Kidney capillary endothelial cell (primary cell): ENCODE measurements at places on chromosomes 4 and X.

DNA sequence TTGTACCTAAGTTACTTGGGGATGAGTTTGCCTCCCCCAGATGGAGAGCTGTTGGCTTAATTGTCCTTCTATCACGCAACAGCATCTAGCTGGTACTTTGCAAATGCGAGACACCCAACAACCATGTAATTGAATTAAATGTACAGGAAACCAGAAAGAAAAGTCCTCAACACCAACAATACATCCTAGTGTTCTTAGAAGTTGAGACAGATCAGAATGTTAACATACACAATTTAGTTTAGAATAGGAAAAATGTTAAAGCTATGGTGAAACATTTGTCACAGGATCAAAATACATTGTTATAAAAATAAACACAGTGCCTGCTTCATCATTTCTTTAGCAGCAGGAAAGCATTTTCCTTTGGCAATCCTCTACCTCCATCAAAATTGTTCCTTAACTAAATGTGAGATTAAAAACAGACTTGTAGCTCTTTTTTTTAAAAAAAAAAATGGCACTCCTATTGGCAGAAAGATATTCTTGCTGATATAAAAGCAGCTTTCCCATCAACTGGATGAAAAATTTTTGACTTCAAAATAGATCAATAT, 163.1 kb upstream of the MID1 start:
- no peak for DNase-seq

DNA sequence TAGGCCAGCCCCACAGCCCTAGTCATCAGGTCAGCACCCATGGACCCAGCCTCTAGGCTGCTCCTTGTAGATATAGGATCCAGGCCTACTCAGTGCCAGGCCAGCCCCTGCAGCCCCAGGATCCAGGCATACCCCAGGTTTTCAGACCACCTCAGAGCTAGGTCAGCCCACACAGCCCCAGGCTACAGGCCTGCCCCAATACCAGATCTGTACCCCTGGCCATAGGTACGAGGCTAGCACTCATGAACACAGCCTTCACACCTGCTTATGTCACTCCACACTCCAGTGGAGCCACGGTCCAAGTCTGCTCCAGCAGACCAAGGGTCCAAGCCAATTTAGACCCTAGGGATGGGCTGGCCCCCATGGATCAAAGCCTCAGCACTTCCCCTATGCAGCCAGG, 191.0 kb downstream of the DLG3 start:
- no peak for DNase-seq

DNA sequence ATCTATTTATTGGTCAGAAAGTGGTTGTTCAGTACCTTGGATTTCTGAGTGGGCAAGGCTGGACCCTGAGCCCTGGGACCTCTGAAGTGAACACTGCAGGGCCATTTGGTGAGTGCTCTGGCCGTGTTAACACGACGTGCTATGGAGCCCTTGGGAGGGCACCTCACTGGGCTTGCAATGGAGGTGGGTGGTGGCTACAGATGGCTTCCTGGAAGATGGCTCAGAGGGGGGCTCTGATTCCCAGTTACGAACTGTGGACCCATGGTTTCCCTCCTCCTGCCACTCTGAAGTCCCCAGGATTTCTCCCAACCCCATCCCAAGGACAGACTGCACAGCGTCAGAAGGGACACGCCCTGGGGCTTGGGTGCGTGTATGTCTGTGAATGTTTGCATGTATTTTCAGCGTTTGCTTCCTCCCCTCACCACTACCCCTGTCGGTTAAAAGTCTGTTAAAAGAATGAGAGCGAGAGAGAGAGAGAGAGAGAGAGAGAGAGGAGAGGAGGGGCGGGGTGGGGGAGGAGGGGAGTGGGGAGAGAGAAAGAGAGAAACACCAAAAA, 3.7 kb upstream of the RHOH start:
- DNase-seq: no peak

- DNase-seq: no peak
Measured at GRCh38 chr4:16607241-16608066, 291.0 kb downstream of the LDB2 start.

DNA sequence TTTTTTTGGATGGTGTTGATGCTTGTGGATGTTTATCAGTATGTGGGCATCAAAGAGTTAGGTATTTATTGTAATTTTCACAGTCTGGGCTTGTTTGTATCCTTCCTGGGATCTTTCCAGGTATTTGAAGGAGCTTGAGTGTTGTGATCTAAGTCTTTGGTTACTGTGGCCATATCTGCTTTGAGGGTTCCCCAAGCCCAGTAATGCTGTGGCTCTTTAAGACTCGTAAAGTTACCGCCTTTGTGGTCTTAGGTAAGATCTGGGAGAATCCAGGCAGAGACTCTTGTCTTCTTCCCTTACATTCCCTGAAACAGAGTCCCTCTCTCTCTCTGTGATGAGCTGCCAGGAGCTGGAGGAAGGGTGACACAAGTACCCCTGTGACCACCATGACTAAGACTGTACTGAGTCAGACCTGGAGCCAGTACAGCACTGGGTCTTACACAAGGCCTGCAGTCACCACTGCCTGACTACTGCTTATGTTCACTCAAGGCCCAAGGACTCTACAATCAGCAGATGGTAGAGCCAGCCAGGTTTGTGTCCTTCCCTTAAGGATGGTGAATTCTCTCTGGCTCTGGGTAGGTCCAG, 62.2 kb downstream of the FMR1NB start:
- no peak for DNase-seq

DNA sequence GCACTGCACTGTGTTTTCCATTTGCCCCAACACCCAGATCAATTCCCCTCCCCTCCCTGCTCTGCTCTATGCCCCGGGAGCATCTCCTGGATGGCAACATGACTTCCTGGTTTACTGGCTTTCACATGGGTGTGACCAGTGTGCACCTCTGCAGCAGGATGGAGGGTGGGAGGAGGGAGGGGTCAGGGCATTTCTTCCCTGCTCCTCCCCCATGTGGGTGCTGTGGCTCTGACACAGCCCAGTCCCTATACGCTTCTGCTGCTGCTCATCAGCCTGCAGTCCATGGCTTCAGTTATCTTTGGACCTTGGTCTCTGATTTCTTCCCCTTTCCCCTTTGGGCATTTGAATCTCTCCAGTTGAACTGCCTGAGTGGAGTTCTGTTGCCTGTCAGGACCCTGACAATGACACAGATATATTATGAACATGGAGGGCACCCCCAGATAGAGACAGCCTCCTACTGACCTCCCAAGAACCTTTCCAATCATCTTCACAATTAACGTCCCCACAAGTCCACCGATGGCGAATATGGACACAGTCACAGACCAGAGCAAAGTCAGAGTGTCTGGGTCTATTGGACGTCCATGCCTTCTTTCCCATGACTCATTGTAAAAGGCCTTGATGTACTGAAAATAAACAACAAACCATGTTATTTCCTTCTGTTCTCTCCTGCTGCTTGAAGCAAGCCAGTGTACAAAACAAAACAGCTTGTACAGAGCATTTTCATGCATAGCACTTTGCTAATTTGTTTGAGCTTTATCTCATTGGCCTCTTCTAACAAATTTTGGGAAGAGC, 24.8 kb downstream of the SLC2A9 start:
- peak; percentile 70 for DNase-seq

DNA sequence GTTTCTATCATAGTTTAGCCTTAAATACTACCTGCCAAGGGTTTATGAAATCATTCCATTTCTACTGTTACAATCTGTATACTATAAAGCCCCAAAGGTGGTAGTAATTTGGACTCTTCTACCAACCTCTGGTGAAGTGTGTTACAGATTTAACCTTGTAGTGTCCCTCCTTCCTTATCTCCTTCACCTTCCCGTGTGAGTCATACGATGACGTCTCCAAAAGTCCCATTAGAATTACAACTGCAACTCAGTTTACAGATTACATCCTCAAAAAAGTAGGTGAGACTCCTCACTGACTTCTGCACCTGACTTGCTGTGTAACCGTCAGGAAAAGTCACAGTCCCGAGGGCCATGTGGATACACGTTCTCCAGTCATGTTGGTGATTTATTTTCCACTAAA, 219.0 kb downstream of the DCTD start:
- DNase-seq: no peak

DNA sequence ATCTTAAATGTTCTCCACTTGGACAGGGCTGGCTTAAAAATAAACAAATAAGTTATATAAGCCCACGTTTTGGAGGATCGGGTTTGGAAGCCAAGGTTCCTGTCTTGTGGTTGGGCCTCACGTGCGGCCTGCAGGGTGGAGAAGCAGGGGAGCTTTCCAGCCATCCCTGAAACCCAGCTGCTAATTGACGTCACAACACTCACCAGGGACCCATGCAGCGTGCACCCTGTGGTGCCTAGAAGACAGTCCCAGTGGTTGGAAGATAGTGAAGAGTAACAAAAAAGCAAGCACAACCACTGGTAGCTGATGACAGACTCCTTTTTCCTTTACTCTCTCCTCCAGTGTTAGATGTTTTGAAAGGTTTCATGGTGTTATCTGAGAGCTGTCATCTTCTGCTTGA, 142.0 kb upstream of the RBPJ start:
- no peak for DNase-seq

DNA sequence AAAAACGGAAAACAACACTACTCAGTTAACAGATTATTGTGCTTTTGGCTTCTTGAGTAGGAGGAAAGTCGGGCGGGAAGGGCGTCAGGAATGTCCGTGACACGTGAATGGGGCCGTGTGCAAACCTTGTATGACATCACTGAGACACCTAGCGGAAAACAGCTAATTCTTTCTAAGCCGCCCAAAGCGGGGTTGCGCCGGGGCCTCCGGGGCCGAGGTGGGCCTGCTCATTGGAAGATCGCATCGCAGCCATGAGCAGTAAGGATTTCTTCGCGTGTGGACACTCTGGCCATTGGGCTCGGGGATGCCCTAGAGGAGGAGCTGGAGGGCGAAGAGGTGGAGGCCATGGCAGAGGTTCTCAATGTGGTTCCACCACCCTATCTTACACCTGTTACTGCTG, at the start of gene ZCCHC13:
Gene ZCCHC13 (plus strand): TSS at position 165 of the 400 bp plus-strand sequence. CDS start 87 bp downstream, at position 252.
- DNase-seq: no peak

DNA sequence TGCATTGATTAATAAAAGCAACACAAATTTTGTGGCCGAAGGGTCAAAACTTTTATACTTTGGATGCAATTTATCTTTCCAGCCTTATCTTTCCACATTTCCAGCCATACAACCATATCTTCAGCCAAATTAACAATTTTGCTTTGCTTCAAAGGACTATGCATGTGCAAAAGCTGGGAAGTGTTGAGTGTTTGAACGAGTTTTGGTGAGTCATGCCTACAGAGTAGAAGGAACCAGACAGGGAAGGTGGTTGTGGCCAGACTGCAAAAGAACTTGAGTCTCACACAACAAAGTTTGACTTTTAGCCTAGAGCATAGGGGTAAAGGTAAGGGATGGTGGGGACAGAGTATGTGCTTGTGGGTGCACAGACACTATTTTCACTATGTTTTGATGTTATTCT, 53.0 kb upstream of the GABRA2 start:
- DNase-seq: no peak

DNA sequence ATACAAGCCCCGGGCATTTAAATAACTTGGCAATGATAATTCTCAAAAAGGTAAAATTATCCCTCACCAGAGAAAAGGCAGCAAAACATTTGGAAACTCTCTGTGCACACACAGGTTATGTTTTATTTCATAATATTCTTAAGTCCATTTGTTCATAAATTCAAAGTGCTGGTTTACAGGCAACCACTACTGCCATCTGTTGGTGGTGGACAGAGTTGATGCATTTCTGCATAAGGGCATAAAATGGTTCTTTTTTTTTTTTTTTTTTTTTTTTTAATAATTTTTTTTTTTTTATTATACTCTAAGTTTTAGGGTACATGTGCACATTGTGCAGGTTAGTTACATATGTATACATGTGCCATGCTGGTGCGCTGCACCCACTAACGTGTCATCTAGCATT, 31.5 kb upstream of the IL21 start:
- DNase-seq: no peak

GRCh38 chr4:85773372-85773771, 298.4 kb downstream of the ARHGAP24 start:
- DNase-seq: no peak

GRCh38 chr4:5827108-5828004, 65.5 kb downstream of the CRMP1 start:
- peak; percentile 34 for DNase-seq

GRCh38 chrX:123424546-123424945, 240.5 kb downstream of the GRIA3 start:
- DNase-seq: peak; percentile 28

DNA sequence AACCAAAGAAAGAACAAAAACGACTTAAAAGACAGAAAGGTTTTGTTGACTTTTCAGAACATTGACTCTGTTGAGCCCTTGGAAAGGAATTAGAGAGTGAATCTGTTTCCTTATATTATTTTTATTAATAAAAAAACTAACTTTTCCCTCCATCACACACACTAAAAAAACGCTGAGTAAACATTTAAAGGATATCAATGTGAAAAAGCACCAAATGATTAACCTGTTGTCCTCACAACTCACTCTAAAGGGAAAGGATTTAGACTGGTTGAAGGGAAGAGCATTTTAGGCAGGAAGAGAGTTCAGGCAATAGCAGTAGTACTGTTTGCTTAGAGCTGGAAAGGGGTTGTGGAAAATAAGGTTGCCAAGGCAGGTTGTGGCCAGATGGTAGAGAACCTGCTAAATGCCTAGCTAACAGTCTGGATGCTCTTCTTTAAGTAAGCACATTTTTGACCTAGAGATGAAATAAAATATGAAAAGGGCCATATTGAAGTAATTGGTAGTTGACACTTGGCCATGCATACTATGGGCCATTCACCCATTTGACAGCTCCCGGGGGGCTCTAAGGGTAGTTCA, 98.0 kb upstream of the NDP start:
- no peak for DNase-seq

DNA sequence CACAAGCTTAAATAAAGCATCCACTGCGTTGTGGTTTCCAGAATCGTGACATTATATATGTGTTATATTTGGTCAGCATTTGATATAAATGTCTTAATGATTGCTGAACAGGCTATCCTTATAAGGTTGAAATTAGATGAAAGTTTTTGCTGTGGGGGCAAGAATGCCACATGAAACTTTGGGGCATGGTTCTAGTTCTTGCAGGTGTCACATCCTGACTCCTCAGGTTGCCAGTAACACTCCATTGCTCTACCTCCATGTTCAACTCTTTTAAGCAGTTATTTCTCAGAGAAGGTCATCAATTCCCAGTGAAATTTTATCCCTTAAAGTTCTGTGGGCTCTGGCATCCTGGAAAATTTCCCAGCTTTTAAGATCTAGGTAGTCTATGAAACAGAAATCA, 33.7 kb downstream of the NFKB1 start:
- DNase-seq: no peak

GRCh38 chr4:127788517-127788916, 6.4 kb downstream of the HSPA4L start:
- no peak for DNase-seq

DNA sequence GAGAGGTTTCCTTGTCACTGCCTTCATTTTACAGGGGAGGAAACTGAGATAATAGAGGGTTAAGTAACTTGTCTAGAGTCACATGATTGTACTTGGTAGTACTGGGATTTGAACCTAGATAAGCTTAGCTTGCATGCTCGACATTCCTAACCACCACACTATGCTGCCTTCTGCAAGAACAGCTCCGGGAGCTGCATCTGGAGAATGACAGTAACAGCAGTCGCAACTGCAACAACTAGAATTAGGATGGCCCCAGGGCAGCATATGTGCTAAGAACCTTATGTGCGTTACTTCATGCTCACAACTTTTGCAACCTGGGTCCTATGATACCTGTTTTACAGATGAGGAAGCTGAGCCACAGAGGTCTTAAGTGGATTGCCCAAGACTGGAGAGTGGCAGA, 89.5 kb upstream of the LCORL start:
- DNase-seq: no peak

- no peak for DNase-seq
Measured at GRCh38 chrX:333611-334311, 15.2 kb upstream of the GTPBP6 start.
